Fibroblast of skin of left biceps (primary cell): ENCODE measurements at places on chromosomes 11 and 22.

DNA sequence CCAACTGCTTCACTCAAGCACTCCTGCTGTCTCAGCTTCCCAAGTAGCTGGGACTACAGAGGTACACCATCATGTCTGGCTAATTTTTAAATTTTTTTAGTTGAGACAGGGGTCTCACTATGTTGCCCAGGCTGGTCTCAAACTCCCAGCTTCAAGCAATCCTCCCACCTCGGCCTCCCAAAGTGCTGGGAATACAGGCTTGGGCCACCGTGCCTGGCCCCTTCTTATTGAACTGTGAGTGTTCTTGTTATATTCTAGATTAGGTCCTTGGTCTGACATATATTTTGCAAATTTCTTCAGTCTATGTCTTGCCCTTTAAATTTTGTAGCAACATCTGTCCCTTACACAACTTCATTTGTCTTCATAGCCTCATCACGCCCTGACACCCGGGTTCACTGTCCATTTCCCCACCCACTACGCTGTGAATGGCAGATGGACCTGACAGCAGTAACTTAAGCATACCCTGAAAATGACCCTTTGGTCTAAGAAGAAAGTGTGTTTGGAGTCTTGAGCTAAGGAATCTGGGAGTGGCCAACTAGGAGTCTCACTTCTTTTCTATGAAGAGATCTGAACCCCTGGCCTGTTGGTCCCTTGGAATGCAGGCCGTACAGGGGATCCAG, 4.2 kb upstream of the FAM118A start:
- no peak for DNase-seq

- no peak for DNase-seq
These were observed 157.7 kb downstream of the MAML2 start for GRCh38 chr11:96185220-96185768.

DNA sequence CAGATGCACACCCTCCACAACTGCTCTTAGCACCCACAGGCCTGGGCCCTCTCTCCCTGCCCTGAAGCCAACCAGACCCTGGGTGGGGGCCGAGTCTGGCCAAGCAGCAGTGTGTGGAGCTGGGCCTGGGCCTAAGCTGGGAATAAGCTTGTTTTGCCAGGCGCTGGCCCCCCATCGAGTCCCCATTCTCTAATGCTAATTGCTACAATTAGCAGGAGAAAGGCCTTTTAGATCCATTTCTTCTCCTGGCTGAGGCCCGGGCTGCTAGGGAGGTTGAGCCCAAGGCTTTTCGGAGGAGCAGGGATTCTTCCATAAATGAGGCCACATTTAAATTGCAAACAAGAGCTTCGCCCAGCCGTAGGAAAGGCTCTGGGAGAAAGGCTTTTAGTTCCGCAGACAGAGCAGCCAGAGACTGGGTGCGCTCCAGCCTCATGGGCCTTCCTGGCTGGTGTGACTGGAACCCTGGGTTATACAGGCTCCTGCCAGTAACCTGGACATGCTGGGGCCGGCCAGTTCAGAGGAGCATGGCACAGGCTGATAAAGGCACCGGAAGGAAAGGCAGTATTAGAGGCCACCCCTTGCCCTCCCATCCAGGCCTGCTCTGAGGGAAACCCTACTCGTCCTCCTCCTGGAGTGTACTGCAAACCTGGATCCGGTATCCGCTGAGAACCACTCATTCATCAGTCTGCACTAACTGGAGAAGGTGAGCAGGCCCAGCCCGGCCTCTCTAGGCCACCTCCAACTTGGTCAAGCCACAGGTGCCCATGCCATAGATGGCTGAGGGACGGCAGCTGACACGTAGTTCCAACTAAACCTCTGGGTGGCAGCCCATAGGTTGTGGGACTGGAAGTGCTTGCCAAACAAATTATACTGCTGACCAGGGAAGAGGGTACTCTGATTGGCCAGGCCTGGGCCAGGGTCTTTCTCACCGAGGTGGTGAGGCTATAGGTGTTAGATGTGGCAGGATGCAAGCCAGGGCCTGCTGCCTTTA, 6.2 kb downstream of the KCNQ1OT1 start:
- DNase-seq = no peak

DNA sequence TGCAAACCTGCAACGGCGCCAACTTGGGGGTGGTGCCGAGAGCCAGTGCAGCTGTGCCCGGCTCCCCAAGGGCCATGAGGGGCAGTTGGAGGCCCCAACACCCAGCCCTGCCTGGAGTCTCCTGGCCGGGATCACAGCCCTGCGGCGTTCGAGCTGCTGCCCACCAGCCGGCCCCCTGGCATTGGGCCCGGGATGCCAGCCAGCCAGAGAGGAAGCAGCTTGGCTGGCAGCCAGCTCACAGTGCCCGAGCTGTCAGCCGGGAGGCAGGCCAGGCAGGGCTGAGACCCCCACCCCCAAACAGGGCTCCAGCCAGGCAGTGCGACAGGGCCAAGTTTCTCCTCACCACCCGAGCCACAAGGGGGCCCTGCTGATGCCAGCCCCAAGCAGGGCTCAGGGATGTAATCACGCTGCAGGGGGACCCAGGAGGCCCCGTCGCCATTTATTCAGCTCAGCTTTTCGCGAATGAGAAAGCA, 26.0 kb upstream of the TCF20 start:
- DNase-seq = no peak

- DNase-seq = no peak
These were observed 71.2 kb downstream of the HSD17B12 start for GRCh38 chr11:43751726-43752125.

DNA sequence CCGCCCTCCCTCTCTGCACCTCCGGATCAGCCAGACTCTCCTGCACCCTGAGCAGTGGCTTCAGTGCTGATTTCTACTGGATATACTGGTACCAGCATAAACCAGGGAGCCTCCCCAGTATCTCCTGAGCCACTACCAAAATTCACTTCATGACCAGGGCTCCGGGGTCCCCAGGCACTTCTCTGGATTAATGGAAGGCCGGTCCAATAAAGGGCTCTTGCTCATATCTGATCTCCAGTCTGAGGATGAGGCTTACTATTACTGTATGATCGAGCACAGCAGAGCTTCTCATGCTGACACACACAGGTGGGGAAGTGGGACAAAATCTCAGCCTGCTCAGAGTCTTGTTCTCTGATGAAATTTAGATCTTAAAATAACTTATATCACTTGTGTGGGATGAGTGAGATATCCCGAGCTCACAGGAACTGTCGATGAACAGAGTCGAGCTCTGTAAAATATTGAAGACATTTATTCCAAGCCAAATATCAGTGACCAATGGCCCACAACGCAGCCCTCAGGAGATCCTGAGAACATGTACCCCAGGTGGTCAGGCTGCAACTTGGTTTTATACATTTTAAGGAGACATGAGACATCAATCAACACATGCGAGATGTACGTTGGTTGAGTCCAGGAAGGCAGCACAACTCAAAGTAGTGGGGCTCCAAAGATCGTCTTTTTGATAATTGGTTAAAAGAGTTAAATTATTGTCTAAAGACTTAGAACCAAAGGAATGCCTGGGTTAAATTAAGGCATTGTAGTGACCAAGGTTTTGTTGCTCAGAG, 93.0 kb upstream of the TOP3B start:
- no peak for DNase-seq

- DNase-seq = no peak
These were observed 99.8 kb downstream of the VPREB1 start for GRCh38 chr22:22344430-22344829.

DNA sequence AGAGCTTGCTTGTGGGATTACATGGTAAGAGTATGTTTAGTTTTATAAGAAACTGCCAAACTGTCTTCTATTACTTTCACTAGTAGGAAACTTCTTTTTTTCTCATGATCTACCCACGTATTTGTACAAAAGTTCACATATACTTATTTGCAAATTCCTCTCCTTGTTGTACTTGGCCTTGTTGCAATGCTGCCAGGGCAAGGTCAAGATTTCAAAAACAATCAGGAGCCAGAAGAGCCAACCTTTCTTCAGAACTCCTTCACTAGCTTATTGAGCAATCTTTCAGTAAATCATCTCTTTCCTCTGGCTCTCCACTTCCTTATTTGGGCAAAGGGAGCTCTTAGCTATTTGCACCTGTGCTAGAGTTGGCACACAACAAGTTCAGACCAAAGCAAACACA, 9.7 kb downstream of the SRSF8 start:
- DNase-seq = no peak

DNA sequence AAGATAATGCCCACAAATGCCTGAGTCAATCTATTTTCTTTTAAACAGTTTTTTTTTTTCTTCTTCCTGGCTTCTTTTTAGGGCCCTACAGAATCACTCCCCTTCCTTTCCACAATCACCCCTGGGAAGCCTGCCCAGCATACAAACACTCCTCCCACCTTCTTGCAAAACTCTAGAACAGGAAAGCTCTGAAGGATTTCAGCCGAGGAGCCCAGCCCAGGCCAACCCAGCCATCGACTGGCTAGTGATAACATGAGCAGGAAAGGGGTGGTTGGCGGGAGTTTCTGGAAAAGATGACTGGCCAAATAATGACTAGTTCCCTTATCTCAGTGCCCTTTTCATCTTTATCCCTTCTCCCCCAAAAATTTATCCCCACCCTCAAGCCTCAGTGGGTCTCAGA, 68.2 kb downstream of the USP35 start:
- DNase-seq = peak; percentile 56

DNA sequence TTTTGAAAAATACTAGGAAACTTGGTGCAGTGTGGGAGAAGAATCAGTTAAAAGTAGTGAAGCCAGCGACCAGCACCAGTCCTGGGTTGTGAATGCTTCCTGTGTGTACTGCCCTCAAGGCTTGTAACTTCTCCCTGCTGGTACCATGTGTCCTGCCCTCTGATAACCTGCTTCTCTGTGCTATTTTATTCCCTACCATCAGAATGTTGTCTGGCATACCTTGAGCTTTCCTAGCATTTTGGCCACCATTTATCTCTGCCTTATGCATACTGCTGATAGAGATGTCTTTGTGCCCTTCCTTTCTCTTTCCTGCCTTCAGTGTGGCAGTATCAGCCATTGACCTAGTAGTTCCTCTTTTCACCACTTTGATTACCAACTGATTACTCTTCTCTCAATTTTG, 2.0 kb downstream of the GTF2H1 start:
- no peak for DNase-seq

GRCh38 chr22:42646569-42647525, 2.3 kb downstream of the CYB5R3 start:
- no peak for DNase-seq

DNA sequence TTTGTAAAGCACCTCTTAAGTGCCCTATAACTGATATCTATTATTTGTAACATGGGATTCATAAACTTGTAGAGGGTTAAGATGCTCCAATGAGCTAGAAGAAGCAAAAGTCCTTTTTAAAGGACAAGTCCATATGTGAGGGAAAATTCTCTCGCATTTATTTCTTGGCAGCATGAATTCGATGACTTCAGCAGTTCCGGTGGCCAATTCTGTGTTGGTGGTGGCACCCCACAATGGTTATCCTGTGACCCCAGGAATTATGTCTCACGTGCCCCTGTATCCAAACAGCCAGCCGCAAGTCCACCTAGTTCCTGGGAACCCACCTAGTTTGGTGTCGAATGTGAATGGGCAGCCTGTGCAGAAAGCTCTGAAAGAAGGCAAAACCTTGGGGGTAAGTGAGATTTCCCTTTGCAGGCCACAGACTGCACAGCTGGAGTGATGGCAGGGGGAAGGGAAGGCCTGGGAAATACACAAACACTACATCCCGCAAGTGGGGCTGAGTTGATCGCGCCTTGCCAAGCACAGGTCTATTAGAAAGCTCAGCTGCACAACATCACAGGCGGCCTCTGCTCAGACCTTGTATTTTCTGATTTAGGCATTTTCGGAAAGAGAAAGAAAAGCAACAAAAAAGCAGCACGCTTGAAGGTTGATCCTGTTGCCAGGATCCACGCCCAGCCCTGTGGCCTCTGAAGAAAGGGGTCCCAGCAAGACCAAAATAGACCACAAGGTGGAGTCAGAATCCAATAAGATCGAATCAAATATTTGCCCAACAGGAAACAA, 1.5 kb downstream of the MS4A8 start:
- no peak for DNase-seq

DNA sequence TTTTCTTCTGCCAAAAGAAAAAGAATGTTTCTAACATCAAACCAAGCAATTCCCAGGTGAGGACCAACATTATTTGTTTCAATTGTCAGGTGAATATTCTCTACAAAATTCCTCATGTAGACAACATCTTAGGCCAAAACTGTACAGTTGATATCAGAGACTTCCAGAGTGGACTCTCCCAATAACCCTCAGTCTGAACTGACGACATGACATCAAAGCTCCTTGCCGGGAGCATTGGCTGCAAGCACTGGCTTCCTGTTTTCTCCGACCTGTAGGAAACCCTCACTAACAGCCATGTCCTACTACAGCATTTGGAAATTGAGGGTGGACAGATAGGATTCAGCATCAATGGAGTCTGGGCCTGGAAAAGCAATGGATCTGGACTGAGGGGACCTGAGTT, 30.5 kb upstream of the MRGPRX1 start:
- no peak for DNase-seq

GRCh38 chr22:44719586-44720368, 17.8 kb downstream of the PRR5 start:
- DNase-seq = no peak
